ENCODE measurements at places on chromosomes 3 and 15.

DNA sequence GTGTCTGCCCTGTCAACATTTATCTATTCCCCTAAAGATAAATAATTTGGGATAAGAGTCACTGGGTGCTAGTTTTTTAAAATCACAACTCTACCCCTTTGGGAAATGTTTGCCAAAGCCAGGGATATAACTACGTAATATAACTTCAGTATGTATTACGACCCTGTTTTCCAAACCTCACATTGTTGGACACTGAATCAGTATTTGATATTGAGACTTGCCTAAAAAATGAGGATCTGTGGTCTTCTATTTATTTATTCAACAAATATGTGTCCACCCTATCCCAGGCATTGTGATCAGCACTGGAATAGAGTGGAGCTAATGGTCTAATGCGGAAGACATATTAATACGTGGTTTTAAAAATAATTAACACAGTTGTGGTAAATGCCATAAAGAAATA lies 4.5 kb upstream of the MGA start:
- no peak for DNase-seq

- no peak for DNase-seq
Measured at GRCh38 chr3:76222201-76222600, 436.9 kb upstream of the ZNF717 start.

DNA sequence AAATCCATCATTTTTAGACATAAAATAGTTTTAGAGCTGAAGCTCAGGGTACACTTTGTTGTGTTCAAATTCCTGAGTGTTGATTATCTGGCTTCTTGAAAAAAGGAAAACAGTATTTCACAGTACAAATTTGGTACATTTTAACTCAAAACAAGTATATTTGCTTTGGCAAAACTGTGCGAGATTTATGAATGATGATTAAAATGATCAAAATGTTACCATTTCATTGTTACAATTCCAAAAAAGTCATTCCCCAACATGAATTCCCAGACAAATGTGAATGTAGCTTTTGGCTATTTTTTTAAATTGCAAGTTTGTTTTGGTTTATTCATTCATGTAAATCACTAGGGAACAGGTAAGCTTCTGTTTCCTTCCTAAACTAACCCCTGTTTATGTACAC lies 347.4 kb upstream of the DCBLD2 start:
- no peak for DNase-seq

GRCh38 chr3:106729481-106729880 lies 647.8 kb upstream of the CCDC54 start:
- DNase-seq, result no peak

DNA sequence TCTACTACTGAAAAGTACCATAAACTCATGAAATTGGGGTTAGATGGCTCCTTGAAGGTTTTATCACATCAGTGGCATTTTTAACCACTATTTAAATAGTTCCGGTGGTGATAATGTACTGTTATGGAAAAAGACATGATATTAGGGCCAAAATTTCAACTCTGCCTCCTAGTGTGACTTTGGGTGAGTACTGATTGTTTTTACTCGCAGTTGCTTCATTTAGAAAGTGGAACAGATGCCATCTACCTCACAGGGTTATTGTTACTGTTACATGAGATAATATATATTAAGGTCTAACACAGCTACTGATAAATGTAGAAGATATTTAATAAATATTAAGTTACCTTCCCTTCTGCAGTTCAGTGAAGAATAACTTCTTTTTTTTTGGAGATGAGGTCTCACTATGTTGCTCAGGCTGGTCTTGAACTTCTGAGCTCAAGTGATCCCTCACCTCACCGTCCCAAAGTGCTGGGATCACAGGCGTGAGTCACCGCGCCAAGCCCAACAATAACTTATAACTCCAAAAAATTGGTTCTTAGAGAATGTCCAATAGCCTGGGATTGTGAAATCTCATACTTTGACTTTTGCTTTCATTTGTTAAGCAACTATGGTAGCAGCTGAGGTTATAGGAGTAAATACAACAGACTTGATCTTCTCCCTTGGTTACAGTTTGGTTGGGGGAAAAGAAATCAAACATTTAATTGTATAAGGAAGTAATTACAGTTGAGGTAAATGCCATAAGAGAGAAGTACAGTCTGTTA lies 48.3 kb downstream of the MEF2A start:
- DNase-seq, result no peak

- DNase-seq, result no peak
Measured at GRCh38 chr15:101067660-101068522, 148.7 kb downstream of the LRRK1 start.

DNA sequence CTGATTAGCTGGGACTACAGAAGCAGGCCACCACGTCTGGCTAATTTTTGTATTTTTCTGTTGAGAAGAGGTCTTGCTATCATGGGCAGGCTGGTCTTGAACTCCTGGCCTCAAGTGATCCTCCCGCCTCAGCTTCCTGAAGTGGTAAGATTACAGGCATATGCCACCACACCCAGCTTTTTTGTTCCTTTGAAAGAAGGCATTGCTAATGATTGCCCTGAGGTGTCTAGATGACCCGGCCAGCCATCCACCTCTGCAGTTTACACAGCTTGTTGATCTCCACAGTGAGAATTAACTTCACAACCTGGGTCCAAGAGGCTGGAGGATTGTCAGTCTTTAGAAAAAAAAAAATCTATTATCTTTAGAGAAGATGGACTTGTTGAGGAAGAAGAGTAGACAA lies 58.7 kb downstream of the SMAD3 start:
- no peak for DNase-seq

- no peak for DNase-seq
Measured at GRCh38 chr3:196572389-196572788, 3.9 kb downstream of the FBXO45 start.

- DNase-seq, result no peak
Measured at GRCh38 chr3:106103383-106103782, 234.6 kb upstream of the CBLB start.

DNA sequence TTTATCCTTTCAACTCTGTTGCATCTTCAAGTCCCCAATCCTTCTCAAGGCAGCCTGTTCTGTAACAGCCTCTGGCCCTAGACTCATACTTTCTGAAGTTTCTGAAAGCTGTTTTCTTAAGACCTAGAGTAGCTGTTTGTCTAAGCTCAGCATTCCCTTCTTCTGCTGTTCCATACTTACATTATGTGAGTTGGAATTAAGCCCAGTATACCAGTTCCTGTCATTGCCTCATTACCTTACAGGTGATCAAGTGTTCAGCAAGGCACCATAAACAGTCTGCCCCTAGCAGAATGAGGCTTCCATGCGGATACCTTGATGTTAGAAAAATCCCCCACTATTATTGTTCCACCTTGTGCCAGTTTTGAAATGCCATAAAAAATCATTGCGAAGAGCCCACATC lies 180.6 kb downstream of the PLCL2 start:
- DNase-seq, result no peak

- no peak for DNase-seq
Measured at GRCh38 chr3:144148356-144148755, 176.7 kb downstream of the DIPK2A start.

- DNase-seq, result no peak
Measured at GRCh38 chr3:107307205-107307604, 70.0 kb upstream of the CCDC54 start.

GRCh38 chr3:129632056-129632455 lies 25.6 kb upstream of the PLXND1 start:
- no peak for DNase-seq

GRCh38 chr3:73848173-73848906 lies 223.6 kb upstream of the PDZRN3 start:
- DNase-seq, result no peak

- DNase-seq, result no peak
Measured at GRCh38 chr3:138936741-138937689, 9.9 kb downstream of the FOXL2 start.

DNA sequence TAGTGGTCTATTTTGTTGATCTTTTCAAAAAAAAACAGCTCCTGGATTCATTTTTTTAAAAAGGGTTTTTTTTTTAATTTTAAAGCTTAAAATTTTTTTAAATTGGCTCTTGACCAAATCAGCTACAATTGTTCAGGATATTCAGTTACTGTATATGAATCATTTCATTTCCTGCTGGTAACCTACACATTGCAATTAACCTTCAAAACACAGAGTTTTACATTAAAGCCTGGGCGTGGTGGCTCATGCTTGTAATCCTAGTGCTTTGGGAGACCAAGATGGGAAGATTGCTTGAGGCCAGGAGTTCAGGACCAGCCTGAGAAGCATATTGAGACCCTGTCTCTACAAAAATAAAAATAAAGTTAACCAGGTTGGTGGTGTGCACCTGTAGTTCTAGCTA lies 163.4 kb downstream of the ALDH1A2 start:
- DNase-seq, result no peak

DNA sequence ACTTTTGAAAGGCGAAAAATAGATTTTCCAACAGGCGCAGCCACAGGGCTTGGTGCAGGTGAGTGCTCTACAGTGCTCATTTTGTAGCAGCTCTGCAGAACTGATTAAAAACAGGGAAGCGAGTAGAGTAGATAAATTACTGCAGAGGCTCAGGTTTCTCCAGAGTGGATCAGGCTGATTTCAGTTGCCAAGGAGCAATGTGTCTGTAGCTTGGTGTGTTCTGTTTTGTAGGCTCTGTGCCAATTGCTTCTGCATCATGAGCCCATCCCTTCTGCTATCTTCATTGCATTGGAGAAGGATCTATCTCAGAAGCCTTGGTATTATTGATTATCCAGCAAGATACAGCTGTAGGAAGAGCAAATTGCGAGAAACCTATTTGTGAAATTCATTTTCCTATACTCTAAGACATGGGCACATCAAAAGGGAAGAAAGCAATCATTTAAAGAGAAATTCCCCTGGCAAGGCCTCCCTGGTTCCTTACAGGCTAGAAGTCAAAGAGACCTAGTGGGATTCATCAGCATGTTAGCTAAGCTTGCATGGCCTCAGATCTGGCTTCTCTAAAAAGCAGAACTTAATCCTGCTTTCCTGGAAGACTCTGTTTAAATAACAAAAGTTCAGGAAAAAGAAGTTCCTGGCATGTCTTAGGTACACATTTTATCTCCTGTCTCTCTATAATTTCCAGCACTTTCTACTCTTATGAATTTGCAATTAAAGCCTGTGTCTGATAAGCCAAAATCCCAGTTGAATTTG lies 432.4 kb upstream of the ATP10A start:
- DNase-seq, result no peak

DNA sequence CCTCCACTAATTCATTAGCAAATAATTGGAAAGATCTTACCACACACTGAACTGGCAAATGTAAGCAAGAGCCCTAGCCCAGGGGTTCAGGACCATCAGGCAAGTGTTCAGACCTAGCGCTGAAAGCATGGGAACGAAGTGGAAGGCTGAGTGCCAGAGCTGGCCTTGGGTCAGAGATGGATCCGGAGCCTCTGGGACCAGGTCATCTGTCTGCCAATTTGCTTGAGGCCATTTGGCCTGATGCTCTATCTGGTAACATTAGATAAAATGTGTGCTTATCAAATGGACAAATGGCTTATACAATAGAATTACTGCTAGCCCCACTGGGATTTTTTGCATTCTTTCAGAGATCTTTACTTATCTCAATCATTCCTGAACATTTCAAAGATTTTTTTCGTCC lies 1.4 kb upstream of the TMC3 start:
- no peak for DNase-seq

- no peak for DNase-seq
Measured at GRCh38 chr3:54837964-54838363, 89.9 kb downstream of the LRTM1 start.

GRCh38 chr3:124584245-124584551 lies 146.1 kb upstream of the UMPS start:
- no peak for DNase-seq

DNA sequence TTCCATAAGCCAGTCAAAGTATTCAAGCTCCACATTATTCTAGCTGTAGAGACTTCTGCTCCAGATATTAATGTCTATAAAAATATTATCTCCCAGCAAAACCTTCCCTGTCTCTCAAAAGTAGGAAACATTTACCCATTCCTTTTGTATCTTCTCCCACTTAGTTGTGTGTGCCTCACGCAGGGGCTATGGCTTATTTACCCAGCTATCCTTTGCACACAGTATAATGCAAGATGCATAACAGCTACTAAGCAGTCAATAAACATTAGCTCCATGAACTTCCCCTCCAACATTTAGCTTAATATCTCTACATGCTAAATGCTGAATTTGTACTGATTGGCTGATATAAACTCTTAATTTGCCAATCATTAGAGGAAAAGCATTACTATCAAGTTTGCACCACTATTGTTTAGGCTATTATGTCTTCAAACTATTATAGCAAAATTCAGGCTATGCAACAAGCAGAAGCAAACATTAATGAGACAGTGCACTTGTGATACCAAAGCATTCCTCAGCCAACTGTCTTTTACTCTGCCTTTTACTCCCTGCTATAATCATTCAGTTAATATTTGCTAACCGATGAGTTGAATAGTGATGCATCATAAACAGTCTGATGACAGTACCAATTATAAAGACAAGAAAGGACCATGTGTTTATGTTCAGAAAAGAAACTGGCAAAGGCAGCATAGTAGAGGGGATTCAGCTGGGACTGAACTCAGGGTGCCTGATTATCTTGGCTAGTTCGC lies 81.2 kb downstream of the PLCH1 start:
- DNase-seq, result no peak

DNA sequence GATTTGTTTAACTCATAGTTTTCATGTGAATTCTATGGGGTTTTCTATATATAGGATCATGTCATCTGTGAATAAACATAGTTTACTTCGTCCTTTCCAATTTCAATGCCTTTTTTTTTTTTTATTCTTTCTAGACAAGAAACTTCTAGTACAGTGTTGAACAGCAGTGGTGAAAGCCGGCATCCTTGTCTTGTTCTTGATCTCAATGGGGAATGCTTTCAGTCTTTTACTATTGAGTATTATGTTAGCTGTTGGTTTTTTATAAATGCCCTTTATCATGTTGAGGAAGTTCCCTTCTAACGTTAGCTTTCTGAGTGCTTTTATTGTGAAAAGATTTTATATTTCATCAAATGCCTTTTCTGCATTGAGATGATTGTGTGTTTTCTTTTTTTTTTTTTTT lies 69.0 kb downstream of the SLMAP start:
- no peak for DNase-seq

DNA sequence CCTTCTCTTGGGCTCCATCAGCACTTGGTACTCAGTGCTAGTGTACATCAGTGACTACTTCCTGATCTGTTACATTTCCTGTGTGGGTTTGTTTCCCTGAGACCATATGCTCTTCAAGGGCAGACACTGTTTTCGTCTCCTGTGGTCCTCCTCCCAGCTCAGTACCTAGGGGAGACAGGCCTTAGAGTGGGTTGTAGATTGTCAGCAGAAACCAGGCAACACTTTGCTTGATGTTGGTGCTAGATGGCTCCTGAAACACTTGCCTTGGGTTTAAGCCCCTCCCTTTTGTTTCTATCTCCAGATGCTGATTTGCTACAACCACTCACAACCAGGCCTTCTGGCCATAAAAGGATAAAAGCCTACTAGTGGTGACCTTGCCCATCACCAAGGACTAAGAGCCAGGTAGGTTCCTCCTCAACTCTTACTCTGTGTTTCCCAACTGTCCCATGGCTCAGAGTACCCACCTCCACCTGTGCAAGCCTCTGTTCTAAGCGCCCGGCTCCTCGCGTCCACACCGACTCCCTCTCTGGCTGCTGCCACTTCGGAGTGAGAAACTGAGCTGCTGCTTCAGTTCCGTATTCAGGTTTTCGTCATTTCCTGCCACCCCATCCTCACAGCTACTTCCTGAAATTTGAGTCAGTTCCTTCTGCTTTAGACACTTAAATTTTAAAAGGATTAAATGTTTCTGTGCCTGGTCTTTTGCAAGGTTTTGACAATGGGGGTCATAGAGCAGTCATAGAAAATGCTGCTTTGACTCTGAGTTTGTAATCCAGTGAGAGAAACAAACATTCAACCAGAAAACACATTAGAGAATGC lies at the start of gene HCLS1:
Gene HCLS1 (minus strand): TSS at position 548 of the 816 bp plus-strand sequence. CDS start 2,556 bp downstream, outside the sequence.
- DNase-seq, result peak; percentile 41

- no peak for DNase-seq
Measured at GRCh38 chr15:27401471-27401870, 430.5 kb downstream of the GABRG3 start.
